ENCODE measurements at places on chromosomes 1 and 21.
A peak's percentile ranks its signal among the peaks of the same experiment; 100 is the strongest.

DNA sequence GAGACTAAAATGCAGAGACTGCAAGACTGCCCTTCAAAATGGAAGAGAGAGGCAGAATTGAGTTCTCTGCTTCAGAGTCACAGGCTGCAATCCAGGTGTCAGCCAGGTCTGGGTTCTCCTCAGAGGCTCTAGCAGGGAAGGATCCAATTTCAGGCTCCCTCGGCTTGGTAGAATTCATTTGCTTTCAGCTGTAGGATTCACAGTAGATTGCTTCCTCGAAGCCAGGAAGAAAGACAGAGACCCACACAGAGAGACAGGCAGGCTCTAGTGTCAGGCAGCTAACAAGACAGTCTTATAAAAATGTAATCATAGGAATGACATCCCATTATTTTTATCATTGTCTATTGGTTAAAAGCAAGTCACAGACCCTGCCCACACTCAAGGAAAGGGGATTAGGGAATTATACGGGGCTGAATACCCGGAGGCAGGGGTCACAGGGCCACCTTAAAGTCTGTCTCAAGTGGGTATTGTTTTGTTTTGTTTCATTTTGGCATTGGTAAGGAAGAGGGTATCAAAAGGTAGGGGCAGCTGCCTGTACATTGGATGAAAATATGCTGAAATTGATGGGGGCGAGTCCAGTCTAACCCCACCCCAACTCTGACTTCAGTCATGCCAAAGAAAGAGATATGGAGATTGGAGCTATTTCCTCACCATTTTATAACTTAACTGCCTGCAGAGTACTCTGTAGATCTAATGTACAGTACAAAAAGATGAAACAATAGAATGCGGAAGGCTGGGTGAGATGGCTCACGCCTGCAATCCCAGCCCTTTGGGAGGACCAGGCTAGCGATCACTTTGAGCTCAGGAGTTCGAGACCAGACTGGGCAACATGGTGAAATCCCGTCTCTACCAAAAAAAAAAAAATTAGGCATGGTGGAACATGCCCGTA lies 9.5 kb upstream of the TBCE start:
- no peak for DNase-seq

- no peak for DNase-seq
Observed at GRCh38 chr1:246528933-246529731, 22.1 kb upstream of the SMYD3 start.

GRCh38 chr1:201448990-201449389 lies 20.0 kb downstream of the PHLDA3 start:
- no peak for DNase-seq

GRCh38 chr1:183685112-183685713 lies 32.1 kb upstream of the APOBEC4 start:
- DNase-seq: no peak

DNA sequence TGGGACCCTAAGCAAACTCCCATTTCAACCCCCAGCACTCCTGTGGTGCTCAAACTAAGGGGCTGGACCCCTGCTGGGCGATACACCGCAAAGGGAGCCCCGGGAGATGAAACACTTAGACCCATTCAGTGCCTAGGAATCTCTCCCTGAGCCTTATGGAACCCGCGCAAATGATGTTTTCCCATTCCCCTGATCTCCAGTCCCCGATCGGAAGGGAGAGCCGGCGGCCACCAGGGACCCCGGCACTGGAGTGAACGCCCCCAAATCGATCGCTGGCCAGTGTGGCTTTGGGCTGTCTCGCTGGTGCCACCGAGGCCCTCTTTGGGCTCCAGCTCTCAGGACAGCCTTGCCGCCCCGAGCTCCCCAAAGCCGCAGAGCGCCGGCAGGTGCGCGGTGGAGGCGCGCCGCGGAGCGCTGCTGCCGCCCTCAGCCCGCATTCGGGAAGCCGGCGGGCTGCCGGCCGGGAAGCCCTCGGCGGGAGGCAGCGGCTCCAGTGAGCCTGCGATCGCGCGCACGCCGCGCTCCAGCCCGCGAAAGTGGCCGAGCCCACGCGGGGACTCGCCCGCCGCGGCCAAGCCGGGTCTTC lies 1.1 kb downstream of the PLXNA2 start:
- DNase-seq: peak; percentile 72

DNA sequence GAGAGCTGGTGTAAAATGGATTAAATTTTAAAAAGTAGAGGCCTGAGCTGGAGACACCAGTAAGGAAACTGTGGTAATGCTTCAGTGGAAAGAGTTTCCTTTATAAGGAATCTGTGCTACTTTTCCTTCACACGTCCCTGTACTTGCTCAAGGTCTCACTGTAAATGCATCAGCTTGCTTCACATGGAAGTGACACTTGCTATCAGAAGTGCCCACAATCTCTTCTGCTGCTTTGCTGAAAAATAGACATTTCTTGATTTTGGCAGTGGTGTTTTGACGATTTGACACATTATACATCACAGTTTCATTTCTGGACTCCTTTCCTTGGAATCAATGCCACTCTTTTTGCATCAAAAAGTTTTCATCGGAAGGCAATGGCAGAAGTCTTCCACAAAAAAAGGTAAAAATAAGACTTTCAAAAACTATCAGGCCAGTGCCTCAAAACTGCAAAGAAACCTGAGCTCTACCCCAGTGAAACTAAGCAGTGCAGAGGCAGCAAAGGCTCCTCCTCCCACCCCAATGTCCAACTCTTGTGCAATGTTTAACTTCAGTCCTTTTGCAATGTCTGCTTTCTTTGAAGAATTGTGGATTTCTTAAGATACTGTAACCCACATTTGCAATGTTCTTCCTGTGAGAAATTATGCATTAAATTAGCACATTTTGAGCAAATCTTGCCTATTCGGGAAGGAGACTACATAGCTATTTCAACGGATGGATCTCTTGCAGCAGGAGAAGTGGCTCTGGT lies 18.4 kb upstream of the TSPAN2 start:
- DNase-seq: no peak

DNA sequence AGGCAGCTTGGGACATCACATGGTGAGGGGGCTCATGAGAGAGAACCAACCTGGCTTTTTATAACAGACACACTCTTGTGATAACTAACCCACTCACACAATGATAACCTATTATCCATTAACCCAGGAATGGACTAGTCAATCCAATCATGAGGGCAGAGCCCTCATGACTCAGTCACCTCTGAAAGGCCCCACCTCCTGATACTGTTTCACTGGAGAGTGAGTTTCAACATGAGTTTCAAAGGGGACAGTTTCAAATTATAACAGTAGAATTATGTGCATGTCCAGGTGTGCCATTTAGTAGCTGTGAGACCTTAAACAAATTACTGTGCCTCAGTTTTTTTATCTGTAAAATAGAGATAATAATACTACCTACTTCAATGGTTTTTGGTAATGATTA lies 47.6 kb upstream of the PPP2R5A start:
- no peak for DNase-seq

DNA sequence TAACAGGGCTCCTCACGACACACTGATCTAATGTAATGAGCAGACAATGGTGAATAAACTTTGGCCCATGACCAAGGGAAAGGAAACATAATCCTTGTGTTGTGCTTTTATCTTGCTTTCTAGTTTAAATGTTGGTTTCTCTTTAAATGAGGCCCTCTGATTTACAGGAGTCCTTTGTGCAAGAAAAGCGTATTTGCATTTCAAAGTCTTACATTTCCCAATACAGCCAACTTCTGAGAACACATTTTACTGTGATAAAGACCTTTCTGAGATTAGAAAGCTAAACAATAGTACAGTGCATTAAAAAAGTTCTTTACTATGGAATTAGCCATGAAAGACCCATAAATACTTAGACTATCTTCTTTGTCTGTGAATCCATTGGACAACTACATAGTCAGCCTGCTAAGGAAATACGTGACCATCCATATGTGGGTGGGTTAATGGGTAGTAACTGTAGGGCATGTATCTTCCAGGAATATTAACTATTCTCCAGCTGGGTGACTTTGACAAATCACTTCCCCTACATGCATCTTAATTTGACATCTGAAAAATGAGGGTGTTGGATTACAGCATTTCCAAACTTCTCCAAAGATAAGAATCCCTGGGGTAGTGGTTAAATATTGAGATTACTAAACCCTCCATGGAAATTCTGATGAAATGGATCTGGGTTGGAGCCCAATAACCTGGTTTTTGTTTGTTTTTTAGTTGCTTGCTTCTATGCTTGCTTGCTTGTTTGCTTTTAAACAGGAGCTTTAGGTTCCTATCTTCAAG lies 50.3 kb upstream of the USP1 start:
- no peak for DNase-seq

- no peak for DNase-seq
Observed at GRCh38 chr1:85502625-85503083, 37.7 kb upstream of the DDAH1 start.

GRCh38 chr1:233427907-233428306 lies 100.4 kb downstream of the MAP3K21 start:
- no peak for DNase-seq

- no peak for DNase-seq
Observed at GRCh38 chr1:176220100-176220689, 13.1 kb upstream of the COP1 start.

GRCh38 chr1:89285745-89286380 lies 13.2 kb upstream of the GBP5 start:
- DNase-seq: no peak

DNA sequence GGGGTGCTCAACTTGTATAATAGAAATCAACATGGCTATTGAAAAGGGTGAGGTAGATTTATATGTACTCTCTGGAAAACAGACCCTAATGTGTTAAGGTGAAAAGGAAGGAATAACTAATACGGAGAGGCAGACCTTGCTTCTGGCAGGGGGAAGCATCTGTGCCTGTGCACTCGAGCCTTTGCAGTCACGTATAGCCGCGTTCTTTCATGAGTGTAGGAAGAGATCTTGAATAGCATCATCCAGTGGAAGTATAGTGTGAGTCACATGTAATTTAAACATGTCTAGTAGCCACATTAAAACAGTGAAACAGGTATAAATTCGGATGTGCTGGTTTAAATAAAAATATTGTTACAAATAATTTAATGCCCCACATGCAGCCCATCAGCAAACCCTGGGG lies 3.0 kb downstream of the A3GALT2 start:
- DNase-seq: no peak

DNA sequence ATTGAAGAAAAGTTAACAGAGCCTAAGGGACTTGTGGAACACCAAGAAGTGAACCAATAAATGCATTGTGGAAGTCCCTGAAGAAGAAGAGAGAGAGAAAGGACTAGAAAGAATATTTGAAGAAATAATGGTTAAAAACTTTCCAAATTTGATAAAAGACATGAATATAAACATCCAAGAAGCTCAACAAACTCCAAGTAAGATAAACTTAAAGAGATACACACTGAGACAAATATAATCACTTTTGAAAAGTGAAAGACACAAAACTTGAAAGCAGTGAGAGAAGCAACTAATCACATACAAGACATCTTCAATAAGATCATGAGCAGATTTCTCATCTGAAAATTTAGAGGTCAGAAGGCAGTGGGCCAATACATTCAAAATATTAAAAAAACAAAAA lies 91.2 kb downstream of the MPZL1 start:
- no peak for DNase-seq

DNA sequence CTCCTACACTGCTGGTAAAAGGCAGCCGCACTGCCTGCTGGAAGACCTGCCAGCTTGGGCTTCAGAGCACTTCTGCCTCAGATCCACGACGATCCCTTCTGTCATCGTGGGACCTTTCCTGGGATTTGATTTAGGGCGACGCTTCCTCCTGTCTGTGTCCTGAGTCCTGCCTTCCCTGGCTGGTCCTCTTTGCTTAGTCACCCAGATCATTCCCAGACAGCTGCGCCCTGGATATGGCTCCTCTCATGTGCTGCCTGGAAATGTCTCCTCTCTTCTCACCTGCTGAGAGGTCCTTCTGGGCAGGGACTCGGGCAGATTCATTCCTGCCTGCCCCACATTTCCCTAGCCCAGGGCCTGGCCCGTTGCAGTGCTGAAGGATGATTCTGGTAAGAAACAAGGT lies 72.4 kb upstream of the POU3F1 start:
- DNase-seq: no peak

- peak; percentile 86 for DNase-seq
Observed at GRCh38 chr1:3369446-3370076, 84.9 kb upstream of the ARHGEF16 start.

GRCh38 chr1:208060215-208060869 lies 149.4 kb upstream of the CD34 start:
- no peak for DNase-seq

DNA sequence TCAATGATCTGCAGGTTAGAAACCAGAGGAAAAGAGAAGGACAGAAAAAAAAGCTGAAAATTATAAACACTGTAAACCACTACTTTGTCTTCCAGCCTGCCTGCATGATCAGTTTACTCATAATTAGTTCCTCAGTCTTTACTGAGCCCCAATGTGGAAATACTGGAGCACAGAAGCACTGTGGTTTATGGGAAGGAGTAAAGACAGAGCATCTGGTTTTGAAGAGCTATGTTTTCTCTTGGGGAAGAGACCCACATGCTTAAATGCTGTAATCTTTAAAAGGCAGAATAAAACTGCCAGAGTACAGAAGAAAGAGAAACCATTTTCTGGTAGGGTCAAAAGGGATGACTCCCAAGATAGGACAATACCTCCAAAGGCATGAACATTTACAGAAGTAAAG lies 159.0 kb upstream of the ZNHIT6 start:
- no peak for DNase-seq

DNA sequence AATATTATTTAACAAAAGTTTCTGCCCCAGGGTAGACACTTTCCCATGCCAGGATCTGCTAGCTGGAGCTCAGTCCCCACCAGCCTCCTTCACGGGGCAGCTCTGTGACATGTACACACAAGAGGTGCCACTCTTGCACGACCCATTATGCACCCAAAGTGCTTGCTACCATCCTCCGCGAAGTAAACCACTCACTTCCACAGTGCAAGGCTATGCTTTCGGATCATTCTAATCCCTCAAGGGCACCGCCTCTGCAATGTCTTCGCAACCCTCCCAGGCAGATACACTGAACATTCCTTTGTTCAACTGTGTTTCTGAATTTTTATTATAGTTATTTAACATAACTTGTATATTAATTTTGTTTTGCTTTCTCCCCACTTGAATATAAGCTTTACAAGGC lies 303.8 kb downstream of the VAV3 start:
- no peak for DNase-seq

- no peak for DNase-seq
Observed at GRCh38 chr1:51172811-51173210, 63.3 kb upstream of the RNF11 start.

- no peak for DNase-seq
Observed at GRCh38 chr21:14569868-14570267, 23.8 kb upstream of the SAMSN1 start.
